ENCODE measurements at places on chromosomes 13 and 19.
A peak's percentile ranks its signal among the peaks of the same experiment; 100 is the strongest.

DNA sequence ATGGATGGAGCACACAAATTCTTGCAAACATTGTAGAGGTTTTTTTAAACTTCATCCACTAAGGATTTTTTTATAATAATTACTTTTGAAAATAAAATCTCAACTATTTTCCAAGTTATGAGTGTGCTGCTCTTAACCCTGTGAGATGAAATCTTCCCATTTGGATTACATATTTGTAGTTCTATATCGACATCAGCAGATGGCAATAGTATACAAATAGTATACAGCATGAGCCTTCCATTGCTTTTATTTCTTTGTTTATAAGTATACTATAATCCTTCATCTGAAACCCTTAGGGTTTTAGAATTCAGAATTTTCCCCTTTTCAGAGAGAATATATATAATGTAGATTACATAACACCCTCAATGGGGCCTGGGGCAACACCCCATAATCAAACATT lies 70.5 kb downstream of the GJA3 start:
- no peak for DNase-seq

GRCh38 chr19:52786078-52786463 lies 520 bp downstream of the ZNF600 start:
- DNase-seq: no peak

DNA sequence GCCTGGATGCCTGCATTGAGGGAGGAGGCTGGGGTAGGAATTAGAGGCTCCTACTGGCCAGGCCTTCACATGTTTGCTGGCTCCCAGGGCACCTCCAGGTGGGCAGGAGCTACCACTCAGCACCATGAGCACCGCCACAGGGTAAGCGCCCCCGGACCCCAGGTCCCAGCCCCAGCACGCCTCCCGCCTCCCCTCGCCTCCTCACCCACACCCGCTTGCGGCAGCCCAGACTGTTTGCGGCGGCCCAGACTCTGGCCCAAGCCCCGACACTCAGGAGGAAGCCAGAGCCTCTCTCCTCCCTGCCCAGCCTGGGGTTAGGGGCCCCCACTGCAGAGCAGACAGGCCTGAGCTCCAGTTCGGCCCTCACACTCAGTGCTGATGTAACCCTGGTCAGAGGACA lies 652 bp downstream of the EPS8L1 start:
- no peak for DNase-seq

- no peak for DNase-seq
These were observed 11.0 kb upstream of the JUND start for GRCh38 chr19:18292462-18292809.

- DNase-seq: no peak
These were observed 38.1 kb downstream of the PBX4 start for GRCh38 chr19:19580418-19580817.

GRCh38 chr13:100100115-100100879 lies 11.4 kb downstream of the PCCA start:
- no peak for DNase-seq

GRCh38 chr19:35240327-35240726 lies 8.5 kb upstream of the LSR start:
- no peak for DNase-seq

- no peak for DNase-seq
These were observed 448.9 kb downstream of the UQCRFS1 start for GRCh38 chr19:28764066-28764465.

DNA sequence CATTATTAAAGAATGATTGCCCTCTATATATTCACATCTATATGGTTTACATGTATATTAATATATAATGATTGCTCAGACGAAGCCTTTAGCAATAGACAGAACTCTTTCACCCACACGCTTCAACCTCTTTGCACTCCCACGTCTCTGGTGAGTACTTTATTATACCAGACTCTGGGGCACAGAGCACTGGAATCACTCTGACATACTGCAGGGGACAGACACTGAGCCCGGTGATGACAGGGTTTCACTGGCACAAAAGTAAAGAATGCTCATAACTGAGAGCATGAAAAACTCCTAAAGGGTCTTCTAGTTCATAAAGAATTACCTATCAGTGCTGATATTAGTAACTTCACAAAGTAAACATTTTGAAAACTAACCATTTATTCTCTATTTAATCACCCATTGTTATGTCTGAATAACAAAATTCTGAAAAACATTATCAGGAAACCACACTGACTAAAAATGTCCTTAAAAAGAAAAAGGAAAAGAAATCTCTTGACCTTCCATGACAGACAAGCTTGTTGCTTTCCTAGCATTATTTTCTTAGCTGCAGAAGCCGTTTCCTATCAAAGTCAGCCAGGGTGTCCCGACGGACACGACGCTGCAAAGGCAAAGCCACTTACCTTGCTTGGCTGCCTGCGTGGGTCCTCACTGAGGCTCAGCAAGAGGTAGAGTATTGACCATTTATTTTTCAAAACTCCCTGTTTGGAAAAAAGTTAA lies 29.1 kb downstream of the TUBGCP3 start:
- no peak for DNase-seq

DNA sequence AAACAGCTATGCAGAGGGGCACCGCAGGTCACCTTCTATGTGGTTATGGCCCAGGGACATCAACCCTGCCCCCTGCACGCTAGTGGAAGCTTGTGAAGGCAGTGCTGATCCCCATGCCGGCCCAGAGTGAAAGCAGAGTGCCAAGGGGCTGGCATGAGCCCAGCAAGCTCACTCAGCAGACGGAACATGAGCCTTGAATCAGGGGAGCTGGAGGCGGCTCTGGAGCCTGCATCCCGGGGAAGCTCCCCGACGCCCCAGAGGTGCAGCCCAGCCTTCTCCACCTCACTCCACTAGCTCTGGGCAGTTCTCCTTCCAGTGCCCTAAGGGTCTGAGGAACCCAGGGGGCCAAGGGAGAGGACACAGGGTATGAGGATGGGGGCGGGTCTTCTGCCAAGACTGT lies 19.0 kb upstream of the ISYNA1 start:
- no peak for DNase-seq

GRCh38 chr13:77207943-77208342 lies 119.0 kb downstream of the MYCBP2 start:
- no peak for DNase-seq

DNA sequence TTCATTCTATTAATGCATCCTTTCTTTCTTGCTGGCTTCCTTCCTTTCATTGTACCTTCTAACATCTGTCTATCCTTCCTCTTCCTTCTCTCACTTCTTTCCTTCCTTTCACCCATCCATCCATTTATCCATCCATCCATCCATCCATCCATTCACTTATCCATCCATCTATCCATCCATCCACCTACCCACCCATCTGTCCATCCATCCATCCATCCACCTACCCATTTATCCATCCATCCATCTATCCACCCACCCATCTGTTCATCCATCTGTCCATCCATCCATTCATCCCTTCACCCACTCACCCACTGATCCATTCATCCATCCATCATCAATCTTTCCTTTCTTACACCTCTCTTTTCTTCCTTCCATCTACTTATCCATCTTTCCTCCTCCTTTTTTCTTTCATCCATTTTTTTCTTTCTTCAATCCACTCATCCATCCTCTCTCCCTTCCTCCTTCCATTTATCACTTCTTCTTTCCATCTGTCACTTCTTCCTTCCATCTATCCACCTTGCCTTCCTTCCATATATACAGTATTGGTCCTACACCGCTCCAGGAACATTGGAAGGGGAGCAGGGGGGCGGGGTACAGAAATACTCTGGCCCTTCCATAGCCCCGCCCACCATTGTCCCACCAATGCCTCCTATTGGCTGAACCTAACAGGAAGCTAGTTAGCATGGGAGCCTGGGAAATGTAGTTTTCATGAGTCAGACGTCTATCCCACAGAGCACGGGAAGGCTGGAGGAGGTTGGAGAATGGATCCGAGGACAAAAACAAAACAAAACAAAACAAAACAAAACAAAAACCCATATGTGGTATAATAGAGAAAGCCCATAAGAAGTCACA lies 45.9 kb downstream of the MBD3L1 start:
- no peak for DNase-seq

- no peak for DNase-seq
These were observed 51.5 kb upstream of the GTF3A start for GRCh38 chr13:27372896-27373295.

- no peak for DNase-seq
These were observed 640.1 kb upstream of the KLF12 start for GRCh38 chr13:74774264-74774663.

DNA sequence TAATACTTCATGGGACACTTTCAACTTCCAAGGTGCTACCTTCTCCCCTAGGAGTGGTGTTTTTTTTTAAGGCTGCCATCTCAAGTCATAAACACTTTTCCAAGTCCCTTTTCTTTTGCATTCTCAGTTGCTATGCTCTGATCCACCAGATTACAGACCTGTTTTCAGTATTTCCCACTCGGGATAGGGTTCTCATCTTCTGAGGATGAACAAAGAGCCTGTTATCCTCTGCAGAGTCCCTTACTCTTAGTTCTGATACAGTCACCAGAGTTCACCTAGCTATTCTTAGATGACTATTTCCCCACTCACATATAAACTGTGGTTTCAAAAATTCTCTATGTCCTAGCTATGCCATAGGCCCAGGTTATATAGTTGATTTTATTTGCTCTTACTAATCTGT lies 15.9 kb downstream of the ZDHHC20 start:
- DNase-seq: no peak

- DNase-seq: no peak
These were observed 388.1 kb downstream of the KCNRG start for GRCh38 chr13:50403311-50403710.

- no peak for DNase-seq
These were observed 7.2 kb upstream of the ZNF606 start for GRCh38 chr19:58009666-58010301.

GRCh38 chr13:109899316-109899715 lies 112.9 kb upstream of the IRS2 start:
- DNase-seq: no peak

GRCh38 chr13:80274643-80275042 lies 66.3 kb downstream of the SPRY2 start:
- DNase-seq: no peak

- DNase-seq: no peak
These were observed 24.7 kb downstream of the CILP2 start for GRCh38 chr19:19562665-19563347.

DNA sequence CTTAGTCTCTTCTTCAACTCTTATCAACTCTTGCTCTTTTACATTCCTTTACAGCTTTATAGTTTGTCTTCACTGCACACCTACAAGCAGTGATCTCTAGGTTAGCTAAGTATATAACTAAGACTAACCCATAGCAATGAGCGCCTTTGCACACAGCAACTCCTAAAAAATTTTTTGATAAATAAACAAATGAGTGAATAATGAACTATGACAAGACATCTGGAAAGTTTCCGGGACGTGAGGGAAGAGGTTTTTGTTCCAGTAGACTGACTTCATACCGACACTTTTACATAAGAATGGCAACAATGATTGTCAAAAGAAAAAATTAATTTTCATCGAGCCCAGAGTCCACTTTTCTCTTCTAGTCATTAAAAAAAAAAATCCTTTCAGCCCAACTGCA lies 98.3 kb downstream of the ELF1 start:
- no peak for DNase-seq

- DNase-seq: peak; percentile 26
These were observed 30.0 kb upstream of the TPT1 start for GRCh38 chr13:45370922-45371406.

DNA sequence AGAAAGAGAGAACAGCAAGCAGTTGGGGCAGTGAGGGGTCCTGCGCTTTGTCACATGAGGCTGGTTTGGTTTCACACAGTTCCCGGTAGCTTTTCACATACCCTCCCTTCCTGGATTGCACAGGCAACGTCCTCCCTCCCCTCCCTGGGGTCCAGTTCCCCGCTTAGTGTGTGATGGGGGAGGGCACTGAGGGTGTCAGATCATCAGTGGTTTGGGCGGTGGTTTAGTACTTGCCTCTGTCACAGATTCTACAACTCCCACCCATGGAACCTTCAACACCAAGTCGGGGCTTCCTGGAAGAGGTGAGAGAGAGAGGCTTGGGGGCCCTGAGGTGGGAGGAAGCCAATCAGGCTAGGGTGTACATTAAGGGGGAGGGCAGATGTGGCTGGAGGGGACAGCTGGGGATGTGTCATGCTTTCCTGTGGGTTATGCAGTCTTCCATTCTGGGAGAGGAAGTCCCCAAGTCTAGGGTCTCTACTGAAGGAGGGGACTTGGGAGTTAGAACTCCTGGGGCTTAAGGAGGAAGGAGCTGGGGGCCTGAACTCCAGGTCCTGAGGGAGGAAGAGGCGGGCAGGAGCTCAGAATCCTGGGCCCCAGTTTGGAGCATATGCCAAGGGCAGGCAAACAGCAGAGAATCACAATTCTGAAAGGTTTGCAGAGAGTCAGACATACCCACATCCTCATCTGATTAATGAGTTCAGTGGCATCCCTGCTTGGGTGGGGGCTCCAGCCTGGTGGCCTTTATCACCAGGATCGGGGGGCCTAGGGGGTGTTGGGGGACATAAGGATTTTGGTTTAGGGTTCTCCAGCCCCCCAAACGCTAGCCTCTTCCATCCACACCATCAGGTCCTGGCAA lies at the start of gene NKG7:
Gene NKG7 (minus strand): TSS at position 6 of the 856 bp plus-strand sequence. CDS start 119 bp downstream, outside the sequence.
- DNase-seq: peak; percentile 68

DNA sequence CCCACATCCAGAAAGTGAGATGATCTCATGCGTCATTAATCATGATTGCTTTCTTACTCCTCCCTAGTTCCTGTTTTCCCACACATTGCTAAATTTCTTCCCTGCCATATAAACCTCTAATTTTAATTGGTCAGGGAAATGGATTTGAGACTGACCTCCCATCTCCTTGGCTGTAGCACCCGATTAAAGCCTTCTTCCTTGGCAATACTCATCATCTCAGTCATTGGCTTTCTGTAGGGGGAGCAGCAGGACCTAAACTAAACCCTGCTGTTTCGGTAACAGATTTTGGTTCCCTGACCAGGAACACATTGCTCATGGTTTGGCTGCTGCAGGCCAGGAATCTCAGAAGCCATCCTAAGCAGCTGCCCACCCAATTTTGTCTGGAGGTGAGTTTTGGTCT lies 61.7 kb downstream of the SPRYD7 start:
- no peak for DNase-seq

DNA sequence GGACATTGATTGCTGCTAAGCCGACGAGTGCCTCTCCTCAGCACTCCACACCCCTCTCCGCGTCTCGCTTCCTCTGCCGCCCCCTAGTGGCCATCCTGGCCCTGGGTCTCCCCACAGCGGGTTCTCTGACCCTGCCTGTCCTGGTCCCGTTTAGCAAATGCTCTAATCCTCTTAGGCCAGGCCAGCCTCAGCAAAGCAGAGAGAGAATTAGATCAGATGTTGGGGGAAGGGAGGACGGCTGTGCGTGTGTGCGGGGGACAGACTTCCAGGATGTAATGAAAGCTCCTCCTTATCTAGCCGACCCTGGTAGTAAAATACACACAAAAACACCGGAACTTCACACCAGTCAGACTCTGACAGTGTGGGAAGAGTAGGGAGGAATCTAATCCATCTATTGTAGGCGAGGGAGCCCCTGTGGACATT lies 4.5 kb downstream of the TPRX2 start:
- DNase-seq: peak; percentile 87

DNA sequence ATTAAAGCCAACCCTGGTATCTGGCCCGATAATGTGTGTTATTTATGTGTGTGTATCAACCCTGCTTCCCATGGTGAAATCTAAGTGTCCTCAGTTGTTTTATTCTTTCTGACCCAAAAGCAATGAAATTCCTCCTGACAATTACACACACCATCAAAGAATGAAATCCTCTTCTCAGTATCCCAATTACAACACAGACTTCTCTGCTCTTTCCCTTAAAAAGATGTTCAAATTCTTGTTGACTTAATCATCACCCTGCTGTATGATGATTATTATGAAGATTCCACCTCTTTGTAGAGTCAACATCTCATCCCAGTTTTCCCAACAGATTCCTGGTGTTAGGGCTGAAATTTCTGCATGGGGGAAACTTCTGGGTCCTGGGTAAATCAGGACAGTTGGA lies 8.9 kb upstream of the TRPC4 start:
- no peak for DNase-seq
